Fibroblast of skin of back (primary cell): ENCODE measurements at places on chromosomes 12 and 14.
A peak's percentile ranks its signal among the peaks of the same experiment; 100 is the strongest.

DNA sequence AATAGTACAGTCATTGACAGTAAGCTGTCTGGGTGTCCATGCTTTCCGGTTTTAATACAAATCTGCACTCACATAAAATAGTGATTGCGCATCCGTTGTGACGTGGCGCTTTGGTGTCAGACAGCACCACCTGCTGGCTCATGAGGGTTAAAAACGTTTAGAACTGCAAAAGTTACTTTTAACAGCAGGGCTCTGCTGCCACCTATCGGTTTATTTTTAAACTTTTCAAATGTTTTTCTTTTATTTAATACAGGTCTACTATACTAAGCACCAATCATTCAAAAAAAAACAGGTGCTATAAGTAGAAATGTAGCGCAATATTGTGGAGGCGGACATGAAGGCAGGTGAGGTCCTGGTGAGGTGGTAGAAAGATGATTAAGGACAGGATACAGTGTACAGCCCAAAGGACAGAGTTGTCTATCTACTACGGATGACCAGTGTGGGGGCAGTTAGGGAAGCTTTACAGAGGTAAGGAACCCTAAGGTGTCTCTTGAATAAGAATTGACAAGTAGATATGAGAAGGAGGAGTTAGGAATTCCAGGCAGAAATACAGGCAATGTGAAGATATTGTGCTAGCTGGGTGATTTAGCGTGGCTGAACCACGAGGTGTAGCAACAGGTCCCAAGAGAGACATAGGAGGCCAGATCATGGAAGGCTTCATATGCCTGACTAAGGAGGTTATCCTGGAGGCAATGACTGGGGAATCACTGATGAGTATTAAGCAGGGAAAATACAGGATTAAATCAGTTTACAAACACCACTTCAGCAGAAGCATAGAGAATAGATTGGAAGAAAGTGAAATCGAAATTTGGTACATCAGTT is 91.5 kb upstream of the PRB2 start:
- peak; percentile 85 for DNase-seq

GRCh38 chr12:29971446-29971845 is 187.7 kb upstream of the TMTC1 start:
- no peak for DNase-seq

- DNase-seq, result no peak
These were observed 72.4 kb downstream of the IQSEC3 start for GRCh38 chr12:138898-139534.

DNA sequence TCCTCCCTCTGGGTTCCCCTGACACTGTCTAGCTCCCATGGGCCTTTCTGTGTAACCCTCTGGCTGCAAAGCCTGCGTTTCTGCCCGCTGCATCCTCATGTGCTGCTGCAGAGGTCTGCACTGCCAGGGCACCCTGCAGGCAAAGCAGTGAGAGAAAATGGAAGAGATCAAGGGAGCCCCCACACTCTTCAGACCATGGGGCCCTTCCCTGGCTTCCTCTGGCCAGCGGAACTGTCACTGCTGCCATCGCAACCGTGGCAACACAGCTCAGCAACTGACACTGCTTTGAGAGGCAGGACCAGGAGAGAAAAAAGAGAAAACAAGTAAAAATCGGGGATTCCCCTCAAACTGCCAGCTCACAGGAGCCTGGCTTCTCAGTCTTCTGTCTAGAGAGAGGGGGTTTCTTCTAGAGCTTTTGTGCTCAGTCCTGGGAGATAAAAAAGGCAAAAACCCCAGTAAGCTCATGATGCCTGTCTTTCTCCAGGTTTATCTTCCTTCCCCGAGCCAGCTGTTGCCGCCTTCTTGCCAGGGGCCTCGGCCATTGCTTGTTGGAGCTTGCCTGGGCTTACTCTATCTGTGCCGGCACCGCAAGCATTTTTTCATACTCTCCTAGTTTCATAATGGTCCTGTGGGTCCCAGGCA is 38.9 kb downstream of the C14orf132 start:
- no peak for DNase-seq

DNA sequence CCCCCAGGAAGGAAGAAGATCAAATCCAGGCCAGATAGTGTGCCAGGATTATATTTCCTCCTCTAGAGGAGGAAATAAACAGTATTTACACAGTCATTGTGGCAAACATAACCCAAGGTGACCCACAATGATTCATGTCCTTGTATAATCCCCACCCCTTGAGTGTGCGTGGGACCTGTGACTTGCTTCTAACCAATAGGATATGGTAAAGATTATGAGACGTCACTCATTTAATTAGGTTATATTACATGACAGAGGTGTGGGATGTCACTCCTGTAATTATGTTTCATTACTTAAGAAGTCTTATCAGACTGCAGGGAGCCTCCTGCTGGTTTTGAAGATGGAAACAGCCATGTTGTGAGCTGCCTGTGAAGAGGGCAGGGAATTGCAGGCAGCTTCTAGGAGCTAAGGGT is 12.2 kb upstream of the CATSPERB start:
- DNase-seq, result no peak

GRCh38 chr14:20662968-20663732 is 21.2 kb upstream of the RNASE4 start:
- DNase-seq, result peak; percentile 51

GRCh38 chr14:90049390-90049789 is 12.4 kb upstream of the KCNK13 start:
- DNase-seq, result no peak

GRCh38 chr12:111221062-111222026 is 147.6 kb downstream of the PHETA1 start:
- DNase-seq, result no peak

DNA sequence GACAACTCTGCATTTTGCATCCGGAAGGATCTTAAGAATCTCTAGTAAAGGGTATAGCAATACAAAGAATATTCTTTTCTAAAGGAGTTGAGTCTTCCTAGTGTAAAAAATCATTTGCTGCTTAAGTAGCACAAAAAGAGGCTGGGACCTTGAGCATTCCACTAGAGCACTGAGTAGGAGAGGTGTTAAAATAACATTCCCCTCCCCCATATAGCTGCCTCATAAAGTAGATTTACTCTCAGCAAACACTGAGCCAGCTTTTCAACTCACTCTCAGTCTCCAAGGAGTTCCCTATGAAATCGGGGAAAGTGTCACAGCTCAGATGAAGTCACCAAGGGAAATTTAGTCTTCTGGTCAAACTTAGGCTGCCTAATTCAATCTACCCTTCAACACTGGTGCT is 592.7 kb downstream of the ETNK1 start:
- no peak for DNase-seq

GRCh38 chr14:27845902-27846301 is 920.7 kb upstream of the FOXG1 start:
- no peak for DNase-seq

DNA sequence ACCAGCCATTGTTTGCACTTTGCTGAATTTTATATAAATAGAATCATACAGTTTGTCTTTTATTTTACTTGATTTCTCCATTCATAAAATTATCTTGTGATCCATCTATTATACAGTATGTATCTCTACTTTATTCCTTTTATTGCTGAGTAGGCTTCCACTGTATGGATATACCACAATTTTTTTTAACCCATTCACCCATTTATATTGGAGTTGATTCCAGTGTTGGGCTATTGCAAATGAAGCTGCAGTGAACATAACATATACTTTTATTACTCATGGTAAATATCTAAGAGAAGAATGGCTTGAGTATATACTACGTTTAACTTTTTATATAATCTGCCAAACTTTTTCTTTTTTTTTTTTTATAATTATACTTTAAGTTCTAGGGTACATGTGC is 463.6 kb downstream of the ETNK1 start:
- DNase-seq, result no peak

DNA sequence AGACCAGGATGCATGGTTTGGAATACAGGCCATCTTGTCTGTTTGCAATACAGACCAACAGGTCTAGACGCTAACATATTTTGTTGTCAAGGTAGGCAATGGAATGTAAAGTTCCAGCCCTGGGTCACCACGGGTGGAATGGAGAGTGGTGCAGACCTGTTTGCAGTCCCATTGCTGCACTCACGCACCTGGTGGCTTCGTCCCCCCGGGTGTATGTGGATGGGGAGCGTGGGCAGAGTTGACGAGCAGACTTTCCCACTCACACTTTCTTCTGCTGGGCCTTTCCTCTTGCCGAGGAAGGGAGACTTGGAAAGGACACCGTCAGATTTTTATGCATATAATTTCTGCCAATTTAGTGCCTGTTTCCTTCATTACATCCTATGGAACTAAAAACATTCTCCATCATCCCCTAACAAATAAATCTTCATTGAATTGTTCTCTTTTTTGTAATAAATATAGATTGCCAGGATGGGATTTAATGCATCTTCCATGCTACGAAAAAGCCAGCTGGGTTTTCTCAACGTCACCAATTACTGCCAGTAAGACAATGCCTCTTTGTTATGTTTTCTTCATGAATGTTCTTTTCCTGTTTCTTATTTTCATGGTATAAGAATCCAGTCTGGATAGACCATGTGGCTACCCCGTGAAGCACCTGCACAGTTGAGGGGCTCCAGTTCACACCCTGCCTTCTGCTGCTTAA is 15.2 kb downstream of the DCAF4 start:
- DNase-seq, result no peak

DNA sequence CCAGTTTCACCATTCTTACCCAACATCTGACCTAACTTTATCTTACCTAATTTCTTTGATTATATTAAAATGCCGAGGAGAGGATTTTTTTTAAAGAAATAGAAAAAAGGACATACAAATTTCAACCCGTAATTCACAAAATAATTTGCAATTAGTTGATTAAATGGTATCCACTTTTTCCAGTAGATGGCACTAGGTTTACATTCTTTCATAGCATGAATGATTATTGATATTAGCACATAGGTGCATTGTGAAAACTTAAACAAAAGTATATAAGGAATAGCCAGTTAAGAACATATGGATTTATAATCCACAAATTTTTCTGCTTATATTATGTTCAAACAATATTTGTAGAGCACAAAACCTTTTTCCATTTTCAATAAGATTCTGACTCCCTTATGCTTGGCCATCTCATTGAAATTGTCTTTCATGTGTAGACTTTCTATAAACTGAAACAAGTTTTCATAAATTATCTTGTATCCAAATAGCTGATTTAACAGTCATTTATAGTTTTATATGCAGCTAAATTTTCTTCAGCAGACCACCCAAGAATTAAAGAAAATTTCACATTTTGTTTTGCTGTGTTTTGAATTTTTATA is 35.3 kb downstream of the MSRB3 start:
- no peak for DNase-seq

DNA sequence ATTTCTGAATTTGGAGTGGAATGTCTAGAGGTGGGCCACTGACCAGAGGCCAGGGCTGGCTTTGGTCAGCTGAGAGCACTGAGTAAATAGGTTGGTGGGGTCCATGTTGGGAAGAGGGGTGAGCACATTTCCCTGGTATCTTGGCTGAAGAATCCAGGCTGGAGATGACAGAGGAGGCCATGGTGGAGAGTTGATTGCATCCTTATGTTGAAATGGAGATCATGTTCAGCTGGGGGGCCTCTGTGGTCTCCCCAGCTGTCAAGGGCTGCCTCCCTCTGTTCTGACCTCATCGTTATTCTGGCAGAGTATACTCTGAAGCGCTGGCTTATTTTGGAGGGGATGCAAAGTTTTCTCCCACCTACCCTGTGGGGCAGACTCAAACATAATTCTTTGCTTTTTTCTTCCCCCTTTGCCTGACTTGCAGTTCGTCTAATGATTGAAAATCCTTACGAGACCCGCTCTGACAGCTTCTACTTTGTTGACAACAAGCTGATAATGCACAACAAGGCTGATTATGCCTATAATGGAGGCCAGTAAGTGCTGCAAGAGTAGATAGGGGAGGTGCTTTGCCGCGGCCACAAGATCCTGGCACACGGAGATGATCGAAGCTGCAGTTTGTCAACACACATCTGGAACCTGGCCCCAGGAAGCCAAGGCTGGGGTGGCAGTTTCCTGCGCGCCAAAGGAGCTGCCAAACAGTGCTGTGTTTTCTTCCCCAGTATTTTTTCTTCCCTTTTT is 6.0 kb upstream of the ACADS start:
- no peak for DNase-seq

DNA sequence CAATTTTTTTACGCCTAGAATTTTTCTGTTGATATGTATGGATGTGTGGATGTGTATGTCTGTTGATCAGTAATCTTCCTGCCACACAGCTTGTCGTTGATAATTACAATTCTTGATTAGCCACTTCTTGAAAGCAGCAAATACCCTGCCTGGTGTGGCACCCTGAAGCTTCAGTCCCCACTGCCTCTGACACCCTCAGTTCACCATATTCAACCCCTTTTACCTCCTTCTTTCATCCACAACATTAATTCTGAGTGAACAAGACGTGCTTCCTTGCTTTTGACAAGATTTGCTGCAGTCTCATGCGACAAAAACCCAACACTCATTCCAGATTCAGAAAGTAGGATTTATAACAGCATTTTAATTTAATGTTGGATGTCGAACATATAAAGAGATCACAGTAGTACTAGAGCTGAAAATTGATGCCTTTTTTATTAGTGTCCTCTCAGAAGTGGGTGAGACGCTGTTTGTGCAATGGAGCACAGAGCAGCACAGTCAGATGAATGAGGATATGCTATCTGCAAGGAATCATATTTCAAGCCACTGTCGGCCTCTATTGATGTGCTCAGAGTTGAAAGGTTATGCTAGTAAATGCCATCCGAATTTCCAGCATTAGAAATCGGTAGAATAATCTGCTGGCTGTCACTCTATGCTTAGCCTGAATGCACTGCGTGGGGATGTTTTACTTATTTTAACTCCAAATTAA is 383.7 kb downstream of the EGLN3 start:
- DNase-seq, result no peak

- peak; percentile 48 for DNase-seq
These were observed 456.2 kb downstream of the FOXG1 start for GRCh38 chr14:29222671-29223268.

DNA sequence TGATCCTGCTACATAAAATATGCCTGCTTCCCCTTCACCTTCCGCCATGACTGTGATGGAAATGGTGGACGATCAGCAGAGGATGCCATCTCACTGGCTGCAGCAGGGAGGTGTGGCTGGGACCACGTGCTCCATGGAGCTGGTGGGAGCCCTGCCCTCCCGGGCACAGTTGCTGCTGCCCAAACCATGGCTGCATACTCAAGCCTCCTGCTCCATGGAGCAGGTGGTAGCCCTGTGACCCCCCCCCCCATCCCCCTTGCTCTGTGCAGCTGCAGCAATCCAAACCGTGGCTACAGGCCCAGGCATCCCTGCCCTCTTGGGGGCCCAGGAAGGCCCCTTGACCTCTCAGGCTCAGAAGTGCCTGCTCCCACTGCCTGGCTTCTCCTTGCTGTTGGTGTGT is 597.5 kb upstream of the LMO3 start:
- no peak for DNase-seq

DNA sequence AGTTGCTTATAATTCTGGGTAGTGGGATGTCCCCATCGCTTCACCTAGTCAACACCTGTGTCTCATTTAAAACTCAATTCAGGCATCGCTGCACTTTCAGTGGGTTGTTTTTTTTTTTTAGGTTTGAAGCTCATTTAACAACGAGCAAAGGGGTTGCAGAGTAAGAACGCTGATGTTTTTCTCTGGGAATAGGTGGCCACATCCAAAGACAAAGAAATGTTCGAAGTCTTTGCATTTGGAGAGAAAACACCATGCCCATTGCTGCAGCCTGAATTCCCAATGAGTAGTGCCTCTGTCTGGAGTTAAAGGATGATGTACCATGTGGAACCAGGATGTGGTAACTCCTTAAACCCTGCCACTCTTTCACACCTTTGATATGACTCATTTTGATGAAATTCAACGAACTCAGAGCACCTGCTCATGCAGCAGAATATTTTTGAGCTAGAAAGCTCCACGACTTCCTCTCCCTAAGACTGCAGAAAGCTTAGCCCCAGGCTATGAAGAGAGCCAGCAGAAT is 35.1 kb upstream of the BATF start:
- no peak for DNase-seq
